Nephron progenitor cell (in vitro differentiated cells): ENCODE measurements at places on chromosomes 6 and 20.
A peak's percentile ranks its signal among the peaks of the same experiment; 100 is the strongest.

DNA sequence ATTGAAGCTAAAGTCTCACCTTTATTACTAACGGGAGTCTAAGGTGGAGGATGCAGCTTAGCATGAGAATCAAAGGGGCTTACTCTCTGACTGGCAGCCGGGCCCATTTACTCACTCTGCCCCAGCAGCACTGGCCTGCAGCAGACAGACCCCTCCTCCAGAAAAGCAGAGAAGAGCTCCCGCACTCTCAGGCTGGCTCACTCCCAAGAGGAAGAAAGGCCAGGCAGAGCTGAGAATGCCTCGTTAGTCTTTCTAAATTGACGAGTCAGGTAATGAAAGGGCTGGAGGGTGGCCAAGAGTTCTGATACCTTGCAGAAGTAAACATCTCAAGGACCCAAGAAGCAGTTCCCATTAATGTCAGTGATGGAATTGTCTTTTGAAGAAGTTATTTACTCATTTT, 44.5 kb upstream of the IL20RA start:
- no peak for DNase-seq

DNA sequence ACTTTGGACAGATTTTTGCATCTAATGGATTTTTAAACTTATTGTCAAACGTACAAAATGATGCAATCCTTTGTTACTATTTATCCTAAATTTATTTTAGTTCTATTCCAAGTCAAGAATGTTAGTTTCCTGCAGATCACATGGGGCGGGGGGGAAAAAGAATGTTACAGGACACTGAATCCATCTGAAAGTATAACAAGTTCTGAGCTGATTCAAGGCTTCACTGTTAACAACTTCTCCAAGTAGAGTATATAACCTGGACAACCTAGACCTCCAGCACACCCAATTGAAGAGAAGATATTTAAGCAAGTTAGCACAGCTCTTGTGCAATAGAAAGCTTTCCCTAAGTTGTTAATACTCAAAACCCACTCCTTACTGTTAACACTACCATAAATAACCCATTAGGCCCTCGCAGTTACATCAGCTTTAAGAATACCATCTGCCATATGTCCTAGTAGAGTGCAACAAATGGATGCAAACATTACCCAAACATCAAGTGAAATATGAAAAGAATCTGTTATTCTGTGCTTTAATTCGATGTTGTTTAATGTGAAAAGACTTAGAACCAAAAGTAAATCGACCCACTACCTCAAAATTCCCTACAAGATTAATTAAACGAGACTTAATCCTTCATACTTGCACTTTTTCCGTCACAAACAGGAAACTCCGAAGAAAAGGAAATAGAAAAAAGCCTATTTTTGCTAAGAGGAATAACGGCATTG, 1.3 kb downstream of the SEC63 start:
- no peak for DNase-seq

DNA sequence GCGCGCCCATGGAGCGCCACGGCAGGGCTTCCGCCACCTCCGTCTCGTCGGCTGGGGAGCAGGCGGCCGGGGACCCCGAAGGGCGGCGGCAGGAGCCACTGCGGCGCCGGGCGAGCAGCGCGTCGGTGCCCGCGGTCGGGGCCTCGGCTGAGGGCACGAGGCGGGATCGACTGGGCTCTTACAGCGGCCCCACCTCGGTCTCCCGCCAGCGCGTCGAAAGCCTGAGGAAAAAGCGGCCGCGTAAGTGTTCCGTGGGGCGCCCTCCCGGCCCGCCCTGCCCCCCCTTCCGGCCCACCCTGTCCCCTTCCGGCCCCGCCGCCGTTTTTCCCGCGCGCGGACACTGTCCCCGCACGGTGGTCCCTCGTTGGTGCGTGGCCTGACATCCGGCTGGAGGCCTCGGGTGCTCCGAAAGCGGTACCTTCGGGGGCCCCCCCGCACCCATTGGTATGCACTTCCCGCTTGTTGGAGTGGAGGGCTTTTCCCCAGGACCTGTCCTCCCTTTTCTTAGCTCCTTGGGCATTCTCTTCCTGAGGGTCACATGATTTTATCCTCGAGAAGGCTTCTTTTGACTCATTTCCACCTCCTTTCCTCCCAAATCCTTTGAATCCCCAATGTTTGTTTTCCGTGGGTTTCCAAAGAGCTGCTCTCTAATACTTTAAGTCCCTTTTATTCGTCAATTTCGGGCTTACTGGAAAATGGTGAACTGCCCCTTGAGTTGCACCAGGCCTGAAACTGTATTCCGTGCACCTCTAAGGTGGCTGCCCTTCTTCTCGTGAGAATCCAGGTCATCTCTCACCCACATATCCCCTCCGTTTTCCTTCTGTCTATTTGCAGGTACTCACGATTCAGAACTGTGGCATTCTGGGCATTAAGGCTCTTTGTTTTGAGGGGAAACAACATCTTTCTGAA, 556 bp downstream of the PANK2 start:
- peak; percentile 35 for DNase-seq

DNA sequence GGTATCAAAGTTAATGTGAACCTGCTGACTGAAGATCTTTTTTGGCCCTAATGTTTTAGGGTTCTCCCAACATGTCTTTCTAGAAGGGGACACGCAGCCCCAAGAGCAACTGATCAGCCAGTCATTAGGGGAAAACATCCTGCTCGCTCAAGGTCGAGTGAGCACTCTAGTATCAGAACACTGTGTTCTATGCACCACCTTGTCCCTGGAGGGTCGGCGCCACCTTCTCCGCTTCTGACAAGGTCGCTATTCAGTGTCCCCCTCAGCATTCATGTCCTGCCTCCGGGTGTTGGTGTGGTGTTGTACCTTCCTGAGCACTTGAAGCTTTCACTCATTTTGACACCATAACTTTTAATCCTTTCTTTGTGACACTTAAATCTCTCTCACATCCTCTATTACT, 331.2 kb upstream of the KCNQ5 start:
- no peak for DNase-seq

DNA sequence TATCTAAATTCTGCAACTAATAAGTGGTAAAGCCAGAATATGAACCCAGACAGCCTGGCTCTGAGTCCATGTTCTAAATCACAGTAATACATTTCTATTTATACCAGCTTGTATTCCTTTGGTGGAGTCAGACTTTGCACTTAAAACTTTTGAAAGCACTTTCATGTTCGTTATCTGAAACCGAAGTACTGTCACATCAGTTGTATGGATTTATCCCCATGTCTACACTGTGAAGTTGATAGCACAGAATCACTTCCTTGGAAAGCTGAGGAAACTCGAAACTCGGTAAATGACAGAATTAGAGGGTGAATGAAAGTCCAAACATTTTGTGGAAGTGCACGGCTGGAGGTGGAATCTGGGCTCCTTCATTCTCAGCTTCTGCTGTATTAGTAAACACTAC, 28.3 kb upstream of the CTAGE9 start:
- no peak for DNase-seq

GRCh38 chr20:20519269-20519668, 151.4 kb downstream of the INSM1 start:
- DNase-seq = no peak

GRCh38 chr20:41379551-41379950, 12.9 kb upstream of the EMILIN3 start:
- no peak for DNase-seq

- no peak for DNase-seq
Observed at GRCh38 chr20:57261457-57262251, 4.8 kb downstream of the BMP7 start.

DNA sequence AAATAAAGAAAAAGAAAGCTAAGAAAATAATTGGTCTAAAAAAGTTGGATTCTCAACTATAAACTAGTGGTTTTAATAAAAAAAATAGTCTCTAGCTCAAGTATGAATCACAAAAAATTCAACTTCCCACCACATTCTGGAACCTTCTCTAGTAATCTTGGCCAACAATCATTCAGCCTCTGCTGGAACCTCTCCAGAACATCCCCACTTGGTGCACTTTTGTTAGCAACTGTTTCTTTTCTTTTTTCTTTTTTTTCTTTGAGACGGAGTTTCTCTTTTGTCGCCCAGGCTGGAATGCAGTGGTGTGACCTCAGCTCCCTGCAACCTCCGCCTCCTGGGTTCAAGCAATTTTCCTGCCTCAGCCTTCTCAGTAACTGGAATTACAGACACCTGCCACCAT, 35.7 kb downstream of the TXLNB start:
- no peak for DNase-seq

DNA sequence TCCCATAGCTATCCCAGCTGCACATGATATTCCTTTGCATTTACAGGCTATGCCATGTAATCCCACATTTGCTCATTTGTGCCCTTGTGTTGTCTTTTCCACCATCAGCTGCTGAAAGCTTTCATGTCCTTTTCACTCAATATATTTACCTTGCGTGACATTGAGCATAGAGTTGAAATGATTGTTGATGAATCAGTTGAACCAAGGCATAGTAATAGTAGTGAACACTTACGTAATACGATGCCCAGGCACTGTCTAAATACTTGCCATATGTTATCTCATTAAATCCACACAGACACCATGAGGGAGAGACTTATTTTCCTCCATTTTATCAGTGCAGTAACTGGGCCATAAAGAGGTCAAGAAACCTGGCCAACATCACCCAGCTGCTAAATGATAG, 13.1 kb downstream of the RNF8 start:
- DNase-seq = no peak

- DNase-seq = peak; percentile 0
Observed at GRCh38 chr20:63095718-63096654, 89.2 kb upstream of the BHLHE23 start.

DNA sequence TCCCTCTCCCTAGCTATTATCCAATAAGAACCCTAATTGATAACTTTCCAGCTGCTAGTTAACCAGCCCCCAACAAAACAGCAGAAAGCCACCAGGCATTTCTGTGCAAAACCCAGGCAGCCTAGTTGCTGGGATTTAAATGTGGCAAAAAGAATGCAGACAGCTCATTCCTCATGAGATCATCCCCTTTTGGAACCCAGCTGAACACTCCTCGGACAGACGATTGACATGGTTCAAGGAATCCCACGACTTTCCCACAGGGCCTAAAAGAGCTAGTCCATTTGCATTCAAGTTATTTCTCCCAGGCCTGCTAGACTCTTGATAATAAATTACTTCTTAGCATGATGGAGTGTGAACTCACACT, 24.0 kb downstream of the JAG1 start:
- no peak for DNase-seq

- no peak for DNase-seq
Observed at GRCh38 chr6:91744566-91744965, 1157.7 kb upstream of the MAP3K7 start.

DNA sequence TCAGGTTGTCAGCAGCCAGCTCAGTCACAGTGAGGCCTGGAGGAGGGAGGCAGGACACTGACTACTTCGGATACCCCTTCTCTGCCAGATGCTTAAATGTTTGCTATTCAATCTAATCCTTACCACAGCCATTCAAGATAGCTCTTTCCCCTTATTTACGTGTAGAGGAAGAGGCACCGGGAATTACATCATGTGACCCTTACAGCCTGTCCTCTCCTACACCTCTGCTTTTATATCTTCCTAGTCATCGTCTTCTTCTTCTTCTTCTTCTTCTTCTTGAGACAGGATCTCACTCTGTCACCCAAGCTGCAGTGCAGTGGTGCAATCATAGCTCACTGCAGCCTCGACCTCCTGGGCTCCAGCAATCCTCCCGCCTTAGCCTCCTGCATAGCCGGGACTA, 148.1 kb upstream of the NEDD9 start:
- DNase-seq = no peak

- no peak for DNase-seq
Observed at GRCh38 chr20:41050361-41051008, 21.9 kb downstream of the TOP1 start.

GRCh38 chr6:133404151-133404550, 163.0 kb downstream of the EYA4 start:
- no peak for DNase-seq

DNA sequence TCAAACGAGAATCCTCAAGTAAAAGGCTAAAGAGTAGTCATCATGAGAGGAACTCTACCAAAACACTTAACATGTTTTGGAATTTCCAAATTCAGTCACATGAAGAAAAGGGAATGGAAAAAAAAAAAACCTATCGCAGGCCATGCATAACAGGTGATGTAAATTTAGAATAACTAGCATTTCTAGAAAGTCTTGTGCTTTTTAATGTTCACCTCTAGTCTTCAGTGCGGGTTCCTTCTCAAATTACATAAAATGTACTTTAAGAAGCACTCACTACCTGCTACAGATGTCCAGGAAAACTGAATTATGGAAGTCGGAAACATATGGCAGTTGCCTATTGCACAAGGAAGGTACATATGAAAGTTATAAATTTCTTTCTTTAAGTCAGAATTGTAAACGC, 6.1 kb upstream of the TBX18 start:
- no peak for DNase-seq

GRCh38 chr20:35263532-35264341, 14.2 kb downstream of the MMP24OS start:
- DNase-seq = no peak

- DNase-seq = no peak
Observed at GRCh38 chr6:52603000-52603795, 26.3 kb upstream of the TRAM2 start.

GRCh38 chr6:158175111-158175510, 7.0 kb downstream of the GTF2H5 start:
- DNase-seq = no peak

GRCh38 chr20:51480507-51481270, 61.8 kb downstream of the NFATC2 start:
- no peak for DNase-seq

GRCh38 chr6:42269974-42270510, 52.4 kb upstream of the MRPS10 start:
- no peak for DNase-seq

- DNase-seq = no peak
Observed at GRCh38 chr6:146087386-146087785, 58.5 kb downstream of the GRM1 start.

GRCh38 chr6:152746172-152746553, 4.4 kb upstream of the VIP start:
- DNase-seq = no peak

DNA sequence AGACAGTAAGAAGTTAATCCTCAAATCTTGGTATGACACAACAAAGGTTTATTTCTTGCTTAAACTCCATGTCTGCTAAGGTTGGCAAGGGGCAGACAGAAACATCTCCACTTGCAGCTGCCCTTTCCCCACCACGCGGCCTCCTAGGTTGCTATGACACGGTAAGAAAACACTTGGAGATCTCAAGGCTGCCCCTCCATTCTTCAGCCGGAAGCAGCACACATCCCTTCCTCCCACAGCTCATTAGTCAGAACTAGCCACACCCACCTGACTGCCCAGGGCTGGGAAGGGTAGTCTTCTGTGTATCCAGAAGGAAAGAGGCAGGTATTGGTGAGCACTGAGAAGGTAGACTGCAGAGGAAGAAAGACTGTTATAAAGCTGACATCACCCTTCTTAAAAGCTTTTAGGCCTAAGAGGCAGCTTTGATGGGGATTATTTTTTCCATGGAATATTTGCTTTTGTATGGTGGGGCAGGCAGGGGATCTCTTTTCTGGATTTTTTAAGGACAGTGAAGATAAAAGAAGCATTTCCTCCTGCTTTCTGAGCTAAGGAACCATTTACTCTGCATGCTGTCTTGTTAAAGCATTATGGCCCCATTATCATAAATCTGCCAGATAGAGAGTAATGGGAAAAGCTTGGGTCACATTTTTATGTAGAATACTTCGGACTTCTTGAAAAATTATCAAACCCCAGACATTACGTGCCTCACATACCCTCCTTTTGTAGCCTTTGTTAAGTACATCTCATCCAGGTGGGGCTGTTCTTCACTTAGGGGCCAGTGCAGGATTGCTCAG, 41.6 kb downstream of the MRAP2 start:
- DNase-seq = peak; percentile 17
